GM10248 (cell line): ENCODE measurements at places on chromosomes 6 and 20.
A peak's percentile ranks its signal among the peaks of the same experiment; 100 is the strongest.

- no peak for DNase-seq
Measured at GRCh38 chr20:6277661-6278240, 154.9 kb upstream of the FERMT1 start.

- no peak for DNase-seq
Measured at GRCh38 chr6:34610819-34611477, 54.8 kb upstream of the SPDEF start.

DNA sequence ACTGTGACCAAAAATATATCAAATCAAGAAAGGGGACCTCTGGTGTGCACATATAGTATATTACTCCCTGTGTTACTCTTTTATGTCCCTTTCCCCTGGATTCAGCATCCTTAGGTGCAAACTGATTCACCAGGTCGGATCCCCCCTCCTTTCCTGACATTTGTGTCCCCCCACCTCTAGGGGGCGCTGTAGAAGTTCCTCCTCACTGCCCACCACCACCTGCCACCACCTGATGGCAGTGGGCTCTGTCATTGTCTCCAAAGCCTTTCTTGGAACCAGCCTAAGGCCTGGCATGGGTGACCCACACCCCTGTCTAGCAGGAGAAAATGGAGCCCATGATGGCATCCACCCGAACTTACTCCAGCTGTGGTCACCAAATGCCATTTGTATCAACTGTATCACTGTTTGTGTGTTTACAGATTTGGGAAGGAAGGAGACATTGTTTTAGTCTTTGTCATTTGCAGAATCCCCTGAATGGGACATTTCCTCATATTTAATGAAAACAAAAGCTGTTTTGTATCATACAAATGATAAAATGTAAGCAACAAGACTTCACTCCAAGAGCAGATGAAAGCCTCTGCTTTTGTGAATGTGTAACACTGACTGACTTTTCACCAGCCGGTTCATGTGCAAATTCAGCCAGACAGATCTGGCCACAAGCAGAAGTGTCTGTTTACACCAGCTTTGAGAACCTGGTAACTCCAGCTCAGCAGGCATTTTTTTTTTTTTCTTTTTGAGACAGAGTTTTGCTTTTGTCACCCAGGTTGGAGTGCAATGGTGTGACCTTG lies 66.2 kb downstream of the ARMC2 start:
- DNase-seq = peak; percentile 32

- no peak for DNase-seq
Measured at GRCh38 chr6:121686611-121687023, 251.2 kb downstream of the GJA1 start.

- no peak for DNase-seq
Measured at GRCh38 chr6:89413006-89413400, 930 bp upstream of the RRAGD start.

- DNase-seq = no peak
Measured at GRCh38 chr20:37240337-37241067, 21.1 kb downstream of the GHRH start.

- no peak for DNase-seq
Measured at GRCh38 chr20:8621001-8621400, 447.9 kb upstream of the PLCB4 start.

- no peak for DNase-seq
Measured at GRCh38 chr20:56391596-56392131, 351 bp downstream of the AURKA start.

GRCh38 chr20:52675375-52675774 lies 296.8 kb upstream of the TSHZ2 start:
- DNase-seq = no peak

- no peak for DNase-seq
Measured at GRCh38 chr20:37927410-37928095, 24.6 kb downstream of the VSTM2L start.

GRCh38 chr20:14562981-14563380 lies 225.6 kb upstream of the FLRT3 start:
- no peak for DNase-seq

- no peak for DNase-seq
Measured at GRCh38 chr6:167232356-167232755, 58.8 kb upstream of the UNC93A start.

DNA sequence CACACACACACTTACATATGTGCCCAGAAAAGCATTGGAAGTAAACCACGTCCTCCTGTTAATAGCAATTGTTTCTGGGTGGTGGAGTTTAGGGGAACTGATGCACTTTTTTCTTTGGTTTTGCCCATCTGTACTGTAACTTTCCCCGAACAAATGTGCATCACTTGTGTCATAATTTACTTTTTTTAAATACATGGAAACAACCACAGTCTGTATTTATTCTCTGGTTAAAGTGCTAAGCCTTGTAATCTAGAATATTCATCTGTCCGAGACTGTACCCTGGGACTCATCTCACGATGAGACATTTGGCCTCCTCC lies 61.5 kb upstream of the CD93 start:
- no peak for DNase-seq
